Ecto neural progenitor cell (in vitro differentiated cells): ENCODE measurements at places on chromosomes 12 and 14.

DNA sequence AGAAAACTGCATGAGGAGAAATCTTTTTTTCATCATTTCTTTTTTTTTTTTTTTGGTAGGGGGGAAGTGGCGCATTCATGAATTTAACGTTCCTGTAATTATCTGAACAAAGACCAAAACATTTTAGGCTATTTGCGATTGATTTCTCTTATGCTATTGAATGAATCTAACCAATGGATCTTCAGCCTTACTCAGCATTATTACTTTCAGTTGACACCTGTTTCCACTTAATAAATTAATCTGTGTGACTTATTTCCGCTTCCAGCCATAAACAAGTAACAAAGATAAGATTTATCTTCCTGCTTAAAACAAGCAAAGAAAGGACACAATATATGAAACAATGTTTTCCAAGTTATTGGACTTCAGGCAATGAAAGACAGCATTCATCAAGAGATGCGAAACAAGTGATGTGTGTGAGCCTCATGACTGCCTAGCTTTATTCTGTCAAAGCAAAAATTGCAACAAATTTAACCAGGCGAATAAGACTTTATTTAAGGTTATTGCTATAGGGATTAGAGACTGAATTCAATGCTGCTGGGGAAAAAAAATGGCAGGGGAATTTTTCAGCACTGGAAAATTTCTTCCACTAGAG is 1026.9 kb downstream of the LRFN5 start:
- no peak for DNase-seq

DNA sequence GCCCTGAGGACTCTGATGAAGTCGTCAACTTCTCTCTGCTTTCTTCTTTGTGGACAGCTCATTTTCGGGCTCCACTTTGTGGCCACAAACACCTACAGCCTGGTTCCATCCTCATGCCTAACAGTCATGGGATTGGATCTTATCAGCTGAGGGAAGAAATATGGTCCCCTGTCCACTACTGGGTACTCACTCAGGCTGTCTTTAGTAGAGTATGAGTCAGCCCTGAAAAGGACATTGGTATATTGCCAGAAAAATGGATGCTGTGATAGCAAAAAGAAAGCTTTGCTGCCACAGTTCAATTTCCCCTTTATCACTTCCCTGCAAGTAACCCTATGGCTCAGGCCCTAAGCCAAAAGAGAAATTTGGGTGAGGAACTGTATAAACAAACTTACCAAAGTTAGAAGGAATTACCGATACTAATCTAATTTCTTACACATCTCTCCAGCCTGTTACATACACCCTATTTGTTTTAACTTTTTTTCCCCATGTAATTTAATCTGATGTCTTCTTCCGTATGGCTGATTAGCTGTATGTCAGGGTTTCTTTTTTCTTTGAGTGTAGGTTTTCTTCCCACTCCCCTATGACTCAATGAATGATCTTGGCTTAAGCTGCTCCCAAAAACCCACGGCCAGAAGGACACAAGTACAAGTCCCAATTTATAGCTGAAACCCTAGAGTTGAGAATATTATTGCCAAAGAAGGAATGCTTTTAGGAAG is 29.1 kb downstream of the MTHFD1 start:
- DNase-seq = no peak

GRCh38 chr14:22556021-22556989 is 32.7 kb downstream of the DAD1 start:
- DNase-seq = no peak

GRCh38 chr12:117718559-117718958 is 250.2 kb downstream of the KSR2 start:
- DNase-seq = no peak

DNA sequence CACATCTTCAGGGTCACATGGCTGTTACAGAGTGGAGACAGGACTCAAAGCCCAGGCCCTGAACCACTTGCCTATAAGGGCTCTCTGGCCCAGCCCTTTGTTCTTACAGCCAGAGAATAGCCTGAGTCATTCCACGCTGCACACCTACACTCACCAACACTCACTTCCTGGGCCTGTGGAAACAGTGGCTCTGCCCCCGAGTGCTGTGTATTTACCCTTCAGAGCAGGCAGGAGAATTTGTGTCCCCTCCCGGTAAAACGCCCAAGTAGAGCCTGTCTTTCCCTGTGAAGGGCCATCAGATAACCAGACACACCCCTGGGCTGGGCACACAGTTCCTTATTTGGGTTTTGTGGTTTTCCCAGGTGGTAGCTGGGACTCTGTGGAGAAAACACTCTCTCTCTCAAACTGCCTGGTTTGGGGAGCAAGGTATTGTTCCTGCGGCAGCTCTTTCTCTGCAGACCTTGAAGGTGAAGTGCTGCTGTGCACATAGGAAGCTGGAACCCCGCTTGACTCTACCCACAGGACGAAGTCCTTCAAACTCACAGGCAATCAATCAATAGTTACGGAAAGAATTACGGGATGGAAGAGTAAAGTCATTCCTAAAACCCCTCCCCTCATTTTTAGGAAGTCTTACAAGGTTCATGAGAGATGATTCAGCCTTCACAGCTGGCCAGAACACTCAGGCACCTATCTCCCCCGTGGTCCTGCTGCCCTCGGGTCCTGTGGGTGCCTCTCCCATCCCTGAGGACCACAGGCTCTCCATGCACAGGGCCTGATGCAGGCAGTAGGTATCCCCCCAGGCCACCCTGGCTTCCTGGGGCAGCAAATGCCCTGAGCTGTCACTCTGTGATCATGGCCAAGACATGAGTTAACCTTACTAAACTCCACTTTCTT is 20.3 kb downstream of the FIGNL2 start:
- no peak for DNase-seq
